Activated CD8-positive, alpha-beta memory T cell treated with anti-CD3 and anti-CD28 coated beads for 4 hours (primary cell): ENCODE measurements at places on chromosomes 13 and 19.

DNA sequence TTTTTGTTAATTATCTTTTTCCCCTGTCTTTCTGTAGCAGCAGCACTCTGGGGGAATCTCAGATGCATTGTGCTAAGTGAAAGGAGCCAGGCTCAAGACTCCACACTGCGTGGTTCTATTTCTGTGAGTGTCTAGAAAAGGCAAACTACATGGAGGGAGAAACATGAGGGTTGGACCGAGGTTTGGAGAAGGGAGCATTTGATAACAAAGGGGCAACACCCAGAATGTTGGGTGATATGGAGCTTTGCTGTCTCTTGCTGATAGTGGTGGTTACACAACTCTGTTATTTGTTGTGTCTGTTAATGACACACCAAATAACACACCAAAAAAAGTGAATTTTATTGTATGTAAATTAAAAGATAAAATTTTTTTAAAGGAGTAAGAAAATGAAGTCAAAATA, 107.8 kb downstream of the COL4A2 start:
- no peak for DNase-seq

GRCh38 chr13:50843257-50844083, at the start of gene DLEU7:
Gene DLEU7 (minus strand): TSS chr13:50843692. CDS start chr13:50843646, 46 bp downstream.
- no peak for DNase-seq

GRCh38 chr19:12967907-12968306, 1.5 kb upstream of the DAND5 start:
- DNase-seq: no peak

DNA sequence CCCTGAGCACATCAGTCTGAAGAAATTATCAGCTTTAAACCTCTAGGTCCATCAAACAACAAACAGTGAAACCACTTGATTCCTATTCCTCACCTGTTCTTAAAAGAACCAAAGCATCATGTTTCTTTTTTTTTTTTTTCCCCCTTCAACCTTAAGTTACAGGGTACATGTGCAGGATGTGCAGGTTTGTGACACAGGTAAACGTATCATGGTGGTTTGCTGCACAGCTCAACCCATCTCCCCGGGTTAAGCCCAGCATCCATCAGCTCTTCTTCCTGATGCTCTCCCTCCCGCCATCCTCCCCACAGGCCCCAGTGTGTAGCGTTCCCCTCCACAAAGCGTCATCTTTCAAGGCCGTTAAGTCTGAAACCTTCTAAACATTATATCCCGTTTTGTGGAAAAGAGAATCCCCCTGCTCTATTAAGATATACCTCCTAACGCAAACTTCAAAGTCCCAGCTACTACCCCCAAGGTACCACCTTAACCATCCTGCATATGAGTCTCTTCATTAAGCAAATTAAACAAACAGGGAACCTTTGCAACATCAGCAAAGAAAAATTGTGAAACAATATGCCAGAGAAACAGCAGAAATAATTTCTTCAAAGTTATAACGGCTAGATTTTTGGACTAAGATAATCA, 10.8 kb downstream of the USP12 start:
- no peak for DNase-seq
